ENCODE measurements at places on chromosomes 5 and 9.

DNA sequence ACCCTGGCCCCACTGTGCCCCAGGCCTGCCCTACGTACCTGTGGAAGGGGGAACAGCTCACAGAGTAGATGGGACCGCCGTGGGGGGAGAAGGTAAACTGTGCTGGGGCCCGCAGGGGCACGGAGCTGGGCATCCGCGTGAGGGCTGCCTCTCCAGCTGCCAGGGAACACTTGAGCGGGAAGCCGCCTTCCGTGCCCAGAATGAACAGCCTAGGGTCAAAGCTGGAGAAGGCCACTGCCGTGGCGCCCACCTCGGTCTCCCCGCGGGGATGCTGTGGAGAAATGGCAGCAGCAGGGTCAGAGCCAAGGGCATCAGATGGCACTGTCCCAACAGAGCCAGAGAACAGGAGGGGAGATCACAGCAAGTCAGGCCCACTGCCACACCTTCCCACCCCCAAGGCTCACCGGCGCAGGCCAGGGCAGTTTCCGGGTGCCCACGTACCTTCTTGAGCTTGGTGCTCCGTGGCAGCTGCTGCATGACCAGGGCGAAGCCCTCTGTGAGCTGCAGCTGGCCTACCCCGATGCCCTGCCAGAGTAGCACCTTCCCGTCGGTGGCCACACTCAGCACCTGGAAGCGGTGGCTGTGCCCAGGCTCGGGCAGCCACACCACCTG is 21.9 kb downstream of the DYNC2I2 start:
- no peak for DNase-seq

DNA sequence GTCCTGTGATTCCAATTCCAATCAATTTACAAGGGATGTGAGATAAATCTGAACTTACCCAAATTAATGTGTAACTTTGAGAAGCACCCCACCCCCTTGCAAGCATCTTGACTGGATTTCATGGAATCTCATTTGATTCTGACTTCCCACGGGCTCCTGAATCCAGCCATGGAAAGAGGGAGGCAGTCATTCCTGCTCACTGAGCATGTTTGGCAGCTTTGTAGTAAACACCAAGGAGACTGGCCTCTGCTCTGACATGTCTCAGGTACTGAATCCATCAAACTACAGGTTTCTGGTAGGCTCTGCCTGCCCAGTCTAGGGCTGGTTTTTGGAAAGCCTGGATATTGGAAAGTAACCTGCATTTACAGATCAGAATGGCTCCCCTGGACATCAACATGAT is 357.6 kb downstream of the ARHGEF28 start:
- DNase-seq, result no peak

DNA sequence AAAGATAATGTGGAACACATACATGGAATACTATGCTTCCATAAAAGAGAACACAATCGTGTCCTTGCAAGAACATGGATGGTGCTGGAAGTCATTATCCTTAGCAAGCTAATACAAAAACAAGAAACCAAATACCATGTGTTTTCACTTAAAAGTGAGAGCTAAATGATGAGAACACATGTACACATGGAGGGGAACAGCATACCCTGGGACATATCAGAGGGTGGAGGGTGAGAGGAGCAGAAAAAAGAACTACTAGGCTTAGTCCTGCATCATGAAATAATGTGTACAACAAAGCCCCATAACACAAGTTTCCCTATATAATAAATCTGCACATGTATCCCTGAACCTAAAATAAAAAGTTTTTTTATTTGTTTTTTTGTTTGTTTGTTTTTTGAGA is 855.5 kb upstream of the NUDT12 start:
- DNase-seq, result no peak

GRCh38 chr9:98332405-98332831 is 77.0 kb upstream of the TBC1D2 start:
- no peak for DNase-seq

- DNase-seq, result no peak
Measured at GRCh38 chr5:178983728-178984127, 11.4 kb downstream of the GRM6 start.

DNA sequence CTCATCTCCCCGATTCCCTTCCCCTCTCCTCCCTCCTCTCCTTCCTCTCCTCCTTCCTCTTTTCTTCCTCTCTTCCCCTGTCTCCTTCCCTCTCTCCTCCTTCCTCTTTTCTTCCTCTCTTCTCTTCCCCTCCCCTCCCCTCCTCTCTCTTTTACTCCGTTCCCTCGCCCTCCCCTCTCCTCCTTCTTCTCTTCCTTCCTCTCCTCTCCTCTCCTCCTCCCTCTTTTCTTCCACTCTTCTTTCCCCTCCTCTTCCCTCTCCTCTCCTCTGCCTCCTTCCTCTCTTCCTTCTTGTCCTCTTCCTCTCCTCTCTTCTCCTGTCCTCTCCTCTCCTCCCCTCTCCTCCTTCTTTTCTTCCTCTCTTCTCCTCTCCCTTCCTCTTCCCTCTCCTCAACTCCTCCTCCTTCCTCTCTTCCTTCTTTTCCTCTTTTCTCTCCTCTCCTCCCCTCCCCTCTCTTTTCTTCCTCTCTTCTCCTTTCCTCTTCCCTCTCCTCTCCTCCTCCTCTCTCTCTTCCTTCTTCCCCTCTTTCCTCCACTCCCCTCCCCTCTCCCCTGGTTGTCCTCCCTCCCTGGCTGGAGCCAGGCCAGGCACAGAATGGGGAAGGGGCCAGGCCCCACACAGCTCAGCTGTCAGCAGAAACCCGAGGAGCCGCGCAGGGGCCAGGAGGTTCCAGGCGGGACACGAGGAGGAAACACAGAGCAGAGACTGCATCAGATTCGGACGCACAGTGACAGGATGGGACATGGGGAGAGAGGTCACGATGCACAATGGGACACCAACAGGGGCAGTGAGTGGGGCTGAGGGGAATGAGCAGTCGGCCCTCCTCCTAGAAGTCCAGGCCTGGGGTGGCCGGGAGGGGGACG is 48.0 kb downstream of the CAMK2A start:
- no peak for DNase-seq

- DNase-seq, result no peak
Measured at GRCh38 chr9:94655739-94656138, 16.4 kb upstream of the FBP1 start.

DNA sequence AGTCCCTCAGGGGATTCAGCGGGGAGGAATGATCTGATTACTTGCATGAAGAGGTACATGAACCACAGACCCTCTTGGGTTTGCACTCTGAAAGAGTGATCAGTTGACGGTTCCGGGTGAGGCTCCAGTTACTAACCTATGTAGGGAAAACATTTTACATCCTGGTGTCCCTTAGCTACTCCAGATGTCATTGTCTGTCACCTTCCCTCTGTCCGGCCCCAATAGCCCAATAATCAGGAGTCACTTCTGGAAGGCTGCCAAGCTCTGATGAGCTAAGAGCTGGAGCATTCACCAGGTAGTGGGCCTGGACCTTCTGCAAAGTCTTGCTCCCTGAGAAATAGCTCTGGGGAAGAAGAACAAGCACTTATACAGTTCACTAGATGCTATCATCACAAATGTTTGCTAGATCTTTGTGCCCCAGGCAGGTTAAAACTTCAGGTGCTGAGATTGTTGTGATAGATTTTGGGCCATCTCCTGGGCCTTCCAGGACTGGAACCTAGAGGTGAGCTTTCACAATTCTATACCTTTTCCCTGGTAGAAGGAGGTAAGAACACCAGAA is 64.5 kb downstream of the ENTREP1 start:
- DNase-seq, result no peak

- DNase-seq, result no peak
Measured at GRCh38 chr5:91641730-91642350, 258.7 kb upstream of the ARRDC3 start.

GRCh38 chr5:67969631-67970030 is 245.9 kb upstream of the PIK3R1 start:
- DNase-seq, result no peak

DNA sequence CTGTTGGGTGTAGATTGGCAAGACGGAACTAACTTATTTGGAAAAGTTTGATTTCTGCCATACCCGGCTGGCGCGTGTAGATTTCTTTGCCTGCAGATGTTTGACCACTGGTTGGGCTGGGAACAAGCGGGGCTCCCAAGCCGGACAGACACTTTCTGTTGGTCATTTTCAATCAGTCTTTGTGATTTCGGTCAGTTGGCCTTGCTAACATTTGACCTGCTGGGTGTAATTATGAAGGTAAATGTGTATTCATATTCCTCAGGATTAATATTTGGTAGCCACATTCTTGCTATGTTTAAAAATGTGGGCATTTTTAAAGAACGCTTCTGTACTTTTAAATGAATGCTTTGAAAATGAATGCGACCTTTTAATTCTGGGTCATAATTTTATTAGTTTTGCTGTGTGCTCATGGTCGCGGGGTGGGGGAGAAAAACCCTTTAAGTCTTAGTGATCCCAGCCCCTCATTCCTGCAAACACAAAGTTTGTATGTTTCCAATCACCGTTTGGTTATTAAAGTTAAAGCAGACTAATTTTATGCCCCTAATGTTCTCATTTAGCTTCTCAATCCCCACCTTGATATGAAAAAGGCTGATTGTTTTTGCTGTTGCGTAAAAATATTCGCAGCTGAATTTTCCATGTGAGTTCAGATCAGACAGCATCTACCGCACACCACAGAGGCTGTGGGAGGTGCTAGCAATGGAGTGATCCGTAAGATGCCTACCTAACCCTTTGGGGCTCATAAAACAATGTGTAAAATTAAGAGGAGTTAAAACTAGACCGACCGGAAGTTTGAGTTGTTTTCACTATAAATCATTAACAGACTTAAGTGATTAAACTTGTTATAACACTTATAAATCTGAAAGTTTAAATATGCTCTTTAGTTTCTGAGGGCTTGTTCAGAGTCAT is 1.5 kb downstream of the RASGRF2 start:
- DNase-seq, result peak; percentile 59

GRCh38 chr5:141603923-141604717 is 14.7 kb downstream of the DIAPH1 start:
- peak; percentile 17 for DNase-seq

DNA sequence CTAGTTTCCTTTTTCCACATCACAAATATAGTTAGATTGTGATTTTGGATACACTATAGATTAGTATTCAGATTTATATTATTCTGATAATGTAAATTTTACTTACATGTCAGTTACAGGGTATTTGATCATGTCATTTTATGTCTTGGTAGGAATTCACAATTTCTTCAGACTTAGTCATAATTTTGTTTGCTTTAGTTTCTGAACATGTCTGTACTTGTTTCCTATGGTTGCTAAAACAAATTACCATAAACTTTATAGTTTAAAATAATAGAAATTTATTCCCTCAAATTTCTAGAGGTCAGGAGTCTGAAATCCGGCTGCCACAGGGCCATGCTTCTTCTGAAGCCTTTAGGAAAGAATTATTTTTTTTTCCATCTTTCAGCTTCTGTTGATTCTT is 1817.2 kb upstream of the CDH9 start:
- no peak for DNase-seq

DNA sequence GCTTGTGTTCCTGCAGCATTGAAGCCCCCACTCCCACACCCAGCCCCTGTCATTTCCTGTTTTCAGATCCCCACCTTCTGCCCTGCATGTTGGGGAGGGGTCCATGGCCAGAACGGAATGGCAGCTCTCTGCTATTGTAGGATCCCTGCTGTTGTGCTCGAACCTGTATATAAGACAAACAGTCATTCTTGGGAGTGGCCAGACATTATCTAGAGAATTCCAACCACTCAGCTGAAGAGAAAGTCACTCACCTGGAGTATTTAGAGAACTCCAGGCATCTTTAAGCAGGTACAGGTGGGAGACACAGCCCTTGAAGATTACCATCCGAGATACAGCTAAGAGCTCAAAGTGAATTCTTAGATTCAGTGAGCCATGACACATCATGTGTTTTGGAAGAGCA is 96.1 kb downstream of the C9orf152 start:
- no peak for DNase-seq

GRCh38 chr9:133448487-133448972 is 11.2 kb upstream of the CACFD1 start:
- DNase-seq, result no peak

- no peak for DNase-seq
Measured at GRCh38 chr9:81266674-81267073, 422.7 kb downstream of the TLE1 start.

- no peak for DNase-seq
Measured at GRCh38 chr9:13786131-13786530, 506.6 kb upstream of the MPDZ start.

DNA sequence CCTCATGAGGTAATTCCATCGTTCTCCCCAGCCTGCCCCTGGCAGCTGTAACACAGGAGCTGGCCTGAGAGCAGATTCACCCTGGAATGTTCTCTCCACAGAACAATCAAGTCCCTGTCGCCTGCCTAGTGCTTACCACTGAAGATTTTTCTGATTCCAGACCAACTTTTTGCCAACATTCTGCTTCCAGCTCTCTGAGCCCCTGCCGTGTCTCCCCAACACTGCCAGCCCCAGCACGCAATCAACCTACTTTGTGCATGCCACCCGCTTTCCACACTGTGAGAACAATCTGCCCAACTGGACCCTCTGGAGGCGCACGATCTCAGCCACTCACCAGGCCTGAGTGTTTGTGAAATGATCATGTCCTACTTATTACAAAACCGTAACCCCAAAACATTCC is 62.6 kb downstream of the PSMB7 start:
- DNase-seq, result no peak

DNA sequence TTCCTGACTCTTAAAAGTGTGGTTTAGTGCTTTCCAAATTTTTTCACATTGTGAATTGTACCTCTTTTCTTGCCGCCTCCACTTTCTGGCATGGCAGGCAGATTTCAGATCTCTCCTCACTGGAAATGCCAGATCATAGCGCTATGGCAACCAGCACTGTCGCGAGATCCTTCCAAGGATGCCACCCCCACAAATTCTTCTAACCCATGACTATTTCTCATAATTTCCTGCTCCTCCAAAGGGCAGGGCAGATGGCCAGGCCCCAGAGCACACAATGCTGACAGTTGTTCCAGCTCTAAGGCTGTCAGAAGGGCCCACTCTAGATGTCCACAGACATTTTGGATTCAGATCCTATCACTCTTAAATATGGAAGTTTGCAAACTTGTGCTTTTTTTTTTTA is 446.2 kb upstream of the RIOK2 start:
- DNase-seq, result no peak

DNA sequence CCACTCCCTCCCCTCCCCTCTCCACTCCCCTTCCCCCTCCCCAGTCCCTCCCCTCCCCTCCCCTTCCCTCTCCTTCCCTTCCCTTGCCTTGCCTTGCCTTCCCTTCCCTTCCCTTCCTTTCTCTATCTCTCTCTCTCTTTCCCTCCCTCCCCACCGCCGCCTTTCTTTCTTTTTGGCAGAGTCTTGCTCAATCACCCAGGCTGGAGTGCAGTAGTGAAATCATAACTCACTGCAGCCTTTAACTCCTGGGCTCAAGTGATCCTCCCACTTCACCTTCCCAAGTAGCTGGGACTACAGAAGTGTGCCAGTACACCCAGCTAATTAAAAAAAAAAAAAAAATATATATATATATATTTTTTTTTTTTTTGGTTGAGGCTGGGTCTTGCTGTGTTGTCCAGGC is 45.5 kb downstream of the IL31RA start:
- DNase-seq, result no peak

DNA sequence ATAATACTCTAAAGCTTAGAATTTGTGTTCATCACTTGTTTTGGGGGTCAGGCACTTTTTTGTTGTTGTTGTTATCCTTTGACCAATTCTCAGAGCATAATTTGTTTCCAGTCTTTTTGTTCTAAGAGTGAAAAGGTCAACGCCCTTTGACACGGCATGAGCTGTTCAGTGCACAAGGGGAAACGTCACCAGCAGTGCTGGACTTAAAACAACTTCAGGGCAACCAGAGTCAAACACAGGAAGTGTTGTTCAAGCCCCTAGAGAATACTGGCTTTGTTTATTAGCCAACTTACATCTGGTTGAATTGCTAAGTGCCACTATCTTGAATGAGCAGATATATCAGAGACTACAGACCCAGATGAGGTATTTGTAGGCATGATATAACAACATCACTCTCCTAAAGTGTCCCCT is 368.9 kb downstream of the TMEM161B start:
- DNase-seq, result no peak
